ENCODE measurements at places on chromosomes 6 and 20.

DNA sequence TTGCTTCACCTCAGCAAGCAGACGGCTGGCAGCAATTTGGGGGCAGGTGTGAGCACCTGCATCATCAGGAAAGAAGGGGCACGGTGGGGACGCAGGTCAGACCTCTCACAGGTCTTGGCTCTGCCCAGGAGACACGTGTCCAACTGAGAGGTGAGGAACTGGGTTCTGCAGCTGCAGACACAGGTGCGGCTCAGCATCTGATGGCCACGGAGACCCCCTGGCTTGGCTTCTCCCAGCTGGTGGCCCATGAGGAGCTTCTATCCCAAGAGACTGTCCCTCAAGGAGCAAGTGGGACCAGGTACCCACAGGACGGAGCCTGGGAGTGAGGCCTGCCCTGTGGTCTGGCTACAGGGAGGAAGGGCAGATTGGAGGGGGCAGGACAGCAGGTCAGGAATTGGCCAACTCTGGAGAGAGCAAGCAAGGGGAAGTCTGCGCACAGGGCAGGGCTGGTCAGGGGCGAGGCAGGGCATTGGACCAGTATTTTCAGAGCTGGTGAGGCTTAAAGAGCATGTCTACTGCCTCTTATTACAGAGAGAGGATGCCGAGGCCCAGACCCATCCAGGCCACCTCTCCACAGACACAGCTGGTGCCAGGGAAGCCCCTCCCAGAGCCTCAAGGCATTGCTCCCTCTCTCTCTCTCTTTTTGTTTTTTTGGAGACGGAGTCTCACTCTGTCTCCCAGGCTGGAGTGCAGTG lies 4.2 kb downstream of the STMN3 start:
- DNase-seq = no peak

- no peak for DNase-seq
Observed at GRCh38 chr20:60310560-60311349, 352.5 kb downstream of the CDH26 start.

GRCh38 chr6:158206740-158207421 lies 38.7 kb downstream of the GTF2H5 start:
- no peak for DNase-seq

DNA sequence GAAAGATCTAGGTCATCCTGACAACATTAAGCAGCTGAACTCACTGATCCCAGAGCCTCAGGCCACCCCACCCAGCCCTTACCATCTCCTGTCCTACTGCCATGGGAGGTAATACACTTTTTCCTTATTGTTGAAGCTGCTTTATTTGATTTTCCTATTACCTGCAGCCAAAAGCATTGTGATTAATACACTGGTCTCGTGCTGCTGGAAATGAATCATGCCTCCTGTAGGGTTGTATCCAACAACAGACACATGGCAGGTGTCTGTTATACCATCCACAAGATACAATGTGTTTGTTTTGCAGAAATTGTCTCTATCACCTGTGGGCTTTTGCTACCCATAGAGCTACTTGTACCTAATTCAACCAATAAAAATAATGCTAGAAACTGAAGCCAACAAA lies 34.2 kb downstream of the MYLIP start:
- no peak for DNase-seq

- no peak for DNase-seq
Observed at GRCh38 chr20:24146231-24146634, 157.7 kb upstream of the GGTLC1 start.

- no peak for DNase-seq
Observed at GRCh38 chr6:37056439-37057127, 51.1 kb downstream of the FGD2 start.

GRCh38 chr6:108142240-108142639 lies 23.6 kb upstream of the NR2E1 start:
- no peak for DNase-seq

GRCh38 chr6:95230071-95230740 lies 347.1 kb upstream of the MANEA start:
- DNase-seq = no peak

DNA sequence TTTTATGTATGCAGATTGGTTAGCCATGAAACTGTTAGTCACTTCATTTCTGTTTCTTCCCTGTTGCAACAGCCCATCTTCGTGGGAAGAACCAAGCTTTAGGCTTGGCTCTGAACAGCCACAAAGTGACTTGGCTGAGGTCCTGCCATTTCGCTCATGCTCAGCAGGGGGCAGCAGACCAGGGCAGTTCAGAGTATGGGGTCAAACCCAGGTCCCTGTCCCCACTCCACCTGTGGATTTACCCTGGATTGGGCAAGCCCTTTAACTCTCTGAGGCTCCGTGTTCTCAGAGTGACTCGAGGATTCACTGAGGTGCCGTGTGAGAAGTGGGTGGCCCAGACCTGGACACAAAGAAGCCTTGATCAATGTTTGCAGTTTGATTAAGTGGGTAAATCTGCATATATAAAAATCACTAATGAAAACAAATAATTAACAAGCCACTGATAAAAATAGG lies 19.8 kb upstream of the MAP1LC3A start:
- no peak for DNase-seq

- DNase-seq = no peak
Observed at GRCh38 chr6:147820520-147820919, 312.0 kb downstream of the SAMD5 start.

DNA sequence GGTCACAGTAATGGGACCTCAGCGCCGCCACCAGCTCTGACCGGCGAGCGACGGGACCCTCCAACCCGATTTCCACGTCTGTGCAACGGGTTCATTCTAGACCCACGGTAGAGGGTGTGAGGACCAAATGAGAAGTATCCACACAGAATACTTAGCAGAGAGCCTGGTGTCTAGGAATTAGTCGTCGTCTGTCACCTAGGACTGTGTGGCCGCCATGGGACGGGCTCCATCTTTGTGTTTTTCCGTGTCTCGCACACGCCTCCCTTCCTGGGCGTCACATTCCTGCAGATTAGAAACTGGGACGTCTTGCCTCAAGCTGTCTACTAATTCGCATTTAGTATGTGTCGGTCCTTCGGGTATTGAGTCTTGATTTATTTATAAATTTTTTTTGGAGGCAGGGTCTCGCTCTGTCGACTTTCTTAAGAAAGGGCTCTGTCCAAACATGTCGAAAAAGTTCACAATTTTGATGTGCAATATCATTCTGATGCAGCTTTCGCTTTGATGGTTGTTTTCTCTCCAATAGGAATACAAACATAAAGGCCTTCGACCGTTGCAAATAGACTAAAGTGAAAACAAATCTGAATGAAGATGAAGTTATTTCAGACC lies 563 bp downstream of the MGME1 start:
- peak; percentile 48 for DNase-seq

DNA sequence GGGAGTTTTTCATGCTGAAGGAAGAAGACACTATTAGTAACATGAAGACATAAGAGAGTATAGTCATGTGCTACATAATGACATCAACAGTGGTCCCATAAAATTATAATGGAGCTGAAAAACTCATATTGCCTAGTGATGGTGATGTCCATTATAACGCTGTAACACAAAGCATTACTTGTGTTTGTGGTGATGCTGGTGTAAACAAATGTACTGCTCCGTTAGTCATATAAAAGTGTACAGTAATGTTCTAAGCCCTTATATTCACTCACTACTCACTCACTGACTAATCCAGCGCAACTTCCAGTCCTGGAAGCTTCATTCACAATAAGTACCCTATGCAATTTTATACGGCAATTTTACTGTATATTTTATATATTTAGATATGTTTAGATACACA lies 26.8 kb upstream of the ASF1A start:
- DNase-seq = no peak

DNA sequence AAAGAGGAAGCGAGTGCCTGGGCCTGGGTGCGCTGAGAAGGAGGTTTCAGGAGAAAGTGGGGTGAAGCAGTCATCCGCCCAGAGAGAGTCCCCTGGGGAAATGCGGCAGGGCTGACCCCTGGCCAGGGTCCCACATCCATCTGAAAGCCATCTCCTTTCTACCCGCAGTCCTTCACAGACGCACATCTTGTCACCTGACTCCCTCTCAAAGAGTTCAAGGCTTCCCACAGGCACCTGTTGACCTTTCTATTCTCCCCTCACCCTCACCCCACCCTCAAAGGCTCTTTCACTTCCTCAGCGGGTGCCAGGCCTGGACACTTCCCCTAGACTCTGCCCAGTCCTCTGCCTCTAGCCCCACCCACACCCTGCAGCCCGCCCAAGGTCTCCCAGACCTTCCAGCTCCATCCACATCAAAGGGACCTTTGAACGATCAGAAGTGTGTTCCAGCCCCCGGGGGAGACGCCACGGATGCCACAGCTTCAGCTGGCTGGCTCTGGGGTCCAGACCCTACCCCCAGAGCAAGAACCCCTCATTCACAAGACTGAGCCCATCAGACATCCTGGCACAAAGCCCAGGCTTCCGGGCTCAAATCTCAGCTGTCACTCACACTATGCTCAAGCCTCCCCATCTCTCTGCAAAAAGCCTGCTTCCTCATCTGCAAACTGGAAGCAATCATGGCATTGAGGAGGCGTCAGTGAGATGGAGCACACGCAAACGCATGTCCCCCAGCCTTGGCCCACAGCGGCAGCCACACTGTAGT lies 2.1 kb downstream of the CTSZ start:
- no peak for DNase-seq

- DNase-seq = no peak
Observed at GRCh38 chr6:159931112-159931511, 37.8 kb upstream of the IGF2R start.

- no peak for DNase-seq
Observed at GRCh38 chr20:48405909-48406308, 421.9 kb downstream of the PREX1 start.

GRCh38 chr6:112841553-112842329 lies 494.6 kb downstream of the RFPL4B start:
- no peak for DNase-seq

DNA sequence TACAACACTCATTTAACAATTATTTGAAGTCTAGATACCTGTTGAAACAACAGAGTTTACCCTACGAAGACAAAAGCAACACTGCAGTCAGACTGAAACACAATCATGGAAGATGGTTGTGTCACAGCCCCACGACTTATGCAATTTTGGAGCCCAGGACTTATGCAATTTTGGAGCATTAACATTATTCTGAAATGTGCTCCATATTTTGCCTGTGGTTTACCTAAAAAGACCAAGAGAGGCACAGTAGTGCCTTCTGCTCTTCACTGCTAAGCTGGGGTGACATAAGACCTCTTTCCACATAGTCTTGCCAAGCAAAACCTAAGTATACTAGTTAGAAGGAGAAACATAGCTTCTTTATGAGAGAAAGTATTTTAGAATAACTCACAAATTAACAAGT lies 216.5 kb downstream of the PTPRK start:
- DNase-seq = no peak

DNA sequence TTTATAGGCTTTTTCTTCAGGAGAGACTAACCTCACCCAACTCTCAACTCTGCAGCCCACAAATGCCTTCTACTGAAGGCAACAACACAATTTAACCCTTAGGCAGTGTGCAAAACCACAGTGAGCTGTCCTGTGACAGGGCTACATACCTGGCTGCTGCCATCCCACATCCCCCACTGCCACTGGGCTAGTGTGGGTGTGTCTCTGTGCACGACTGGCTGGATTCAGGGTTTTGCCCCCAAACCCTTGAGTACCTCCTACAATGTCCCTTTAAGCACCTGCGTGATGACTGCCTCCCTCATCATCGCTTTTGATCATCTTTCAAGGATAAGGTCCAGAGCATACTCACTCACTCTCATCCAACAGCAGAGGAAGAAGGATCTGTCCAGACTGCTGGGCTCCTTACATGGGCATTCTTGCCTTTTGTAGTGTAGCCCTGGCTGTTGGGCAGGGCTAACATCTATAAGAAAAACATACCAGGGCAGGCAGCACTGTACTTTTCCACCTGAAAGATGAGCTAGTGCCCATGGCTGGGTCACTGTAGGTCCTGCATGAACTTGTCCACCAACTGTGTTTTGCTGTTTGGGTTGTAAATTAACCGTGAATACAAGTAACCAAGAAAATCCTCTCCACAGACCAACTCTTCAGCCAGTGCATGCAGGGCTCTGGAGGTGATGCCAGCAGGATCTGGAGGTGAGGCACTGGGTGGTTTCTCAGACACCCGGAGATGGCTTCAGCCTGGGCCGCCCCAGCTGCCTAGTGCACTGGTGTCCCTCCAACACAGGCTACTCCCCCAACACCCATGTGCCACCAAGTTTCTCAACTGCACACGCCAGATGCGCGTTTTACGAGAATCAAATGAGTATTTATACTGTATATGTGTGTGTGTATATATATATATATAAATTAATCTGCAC lies 45.2 kb downstream of the PLCG1 start:
- no peak for DNase-seq

DNA sequence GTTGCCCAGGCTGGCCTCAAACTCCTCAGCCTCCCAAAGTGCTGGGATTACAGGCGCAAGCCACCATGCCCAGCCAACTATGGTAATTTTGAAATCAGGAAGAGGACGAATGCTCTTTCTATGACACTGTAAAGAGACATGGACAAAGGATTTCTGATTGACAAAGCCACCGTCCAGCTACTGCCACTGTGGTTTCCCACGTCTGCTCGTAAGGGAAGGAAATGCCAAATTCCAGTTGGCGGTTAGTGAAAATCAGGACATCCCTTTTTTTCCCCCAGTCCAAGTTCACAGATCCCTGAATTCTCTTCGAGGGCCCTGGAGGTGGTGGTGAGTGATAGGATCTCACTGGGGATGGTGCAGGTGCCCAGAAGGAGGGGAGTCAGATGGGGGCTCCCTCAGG lies 31.2 kb downstream of the SNAI1 start:
- DNase-seq = no peak

- no peak for DNase-seq
Observed at GRCh38 chr6:56758553-56758952, 115.9 kb upstream of the DST start.

GRCh38 chr6:26232940-26233648 lies 131.9 kb upstream of the BTN3A2 start:
- DNase-seq = no peak

GRCh38 chr20:61573415-61574305 lies 321.6 kb downstream of the CDH4 start:
- DNase-seq = no peak

DNA sequence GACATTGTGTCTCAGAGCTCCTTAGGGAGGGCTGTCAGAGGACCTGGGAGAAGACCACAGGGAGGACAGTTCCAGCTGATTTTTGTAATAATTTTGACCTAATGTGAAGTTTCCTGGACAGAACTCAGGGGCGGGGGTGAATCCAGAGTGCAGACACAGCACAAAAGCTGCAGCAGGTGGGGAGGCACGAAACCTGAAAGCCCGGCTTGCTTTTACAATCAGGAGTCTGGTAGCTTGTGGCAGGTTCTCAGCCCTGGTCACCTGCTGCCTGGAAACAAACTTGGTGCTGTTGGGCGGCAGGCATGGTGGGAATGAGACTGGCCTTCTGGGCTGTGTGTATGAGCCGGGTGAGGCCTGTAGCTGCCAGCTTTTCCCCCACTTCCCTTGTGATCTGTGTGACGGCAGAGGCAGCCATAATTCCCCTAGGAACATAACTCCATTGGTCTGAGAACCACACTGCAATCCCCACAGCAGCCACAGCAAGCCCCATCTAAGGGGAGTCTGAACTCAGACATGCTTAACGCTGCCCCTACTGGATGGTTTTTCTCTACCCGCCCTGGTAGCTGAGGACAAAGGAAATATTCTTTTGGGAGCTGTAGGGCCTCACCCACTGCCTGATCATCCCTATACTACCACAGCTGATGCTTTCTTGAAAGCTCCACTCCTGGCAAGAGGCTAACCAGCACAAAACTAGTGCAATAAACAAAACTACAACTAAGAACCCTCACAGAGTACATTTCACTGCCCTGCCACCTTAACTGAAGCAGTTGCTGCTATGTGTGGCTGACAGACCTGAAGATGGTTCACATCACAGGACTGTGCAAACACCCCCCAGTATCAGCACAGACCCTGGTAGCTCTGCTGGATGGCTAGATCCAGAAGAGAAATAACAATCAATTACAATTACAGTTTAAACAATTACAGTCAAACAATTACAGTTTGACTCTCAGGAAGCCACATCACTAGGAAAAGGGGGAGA lies 1055.1 kb upstream of the GJE1 start:
- no peak for DNase-seq

All from NCI-H2171 (cell line).